ENCODE measurements at places on chromosomes 4 and X. TPM values are rescaled to one million over a fixed set of nuclear protein-coding genes. Genes with fewer than 3 reads are reported as not detected.

GRCh38 chr4:108804648-108805273, 41.9 kb upstream of the ETNPPL start:
- peaks cover 6% of the 10 kb centered on the region for H3K27me3 ChIP-seq
- no peaks in the 10 kb centered on the region for H3K4me1 ChIP-seq
- no peaks in the 10 kb centered on the region for H3K36me3 ChIP-seq
- no peak overlapping the region for H3K4me3 ChIP-seq

DCHS2 gene
- not detected for total RNA-seq

MSANTD1 gene
- total RNA-seq: 0.87 TPM

PPP2R2C gene
- total RNA-seq: not detected

DNA sequence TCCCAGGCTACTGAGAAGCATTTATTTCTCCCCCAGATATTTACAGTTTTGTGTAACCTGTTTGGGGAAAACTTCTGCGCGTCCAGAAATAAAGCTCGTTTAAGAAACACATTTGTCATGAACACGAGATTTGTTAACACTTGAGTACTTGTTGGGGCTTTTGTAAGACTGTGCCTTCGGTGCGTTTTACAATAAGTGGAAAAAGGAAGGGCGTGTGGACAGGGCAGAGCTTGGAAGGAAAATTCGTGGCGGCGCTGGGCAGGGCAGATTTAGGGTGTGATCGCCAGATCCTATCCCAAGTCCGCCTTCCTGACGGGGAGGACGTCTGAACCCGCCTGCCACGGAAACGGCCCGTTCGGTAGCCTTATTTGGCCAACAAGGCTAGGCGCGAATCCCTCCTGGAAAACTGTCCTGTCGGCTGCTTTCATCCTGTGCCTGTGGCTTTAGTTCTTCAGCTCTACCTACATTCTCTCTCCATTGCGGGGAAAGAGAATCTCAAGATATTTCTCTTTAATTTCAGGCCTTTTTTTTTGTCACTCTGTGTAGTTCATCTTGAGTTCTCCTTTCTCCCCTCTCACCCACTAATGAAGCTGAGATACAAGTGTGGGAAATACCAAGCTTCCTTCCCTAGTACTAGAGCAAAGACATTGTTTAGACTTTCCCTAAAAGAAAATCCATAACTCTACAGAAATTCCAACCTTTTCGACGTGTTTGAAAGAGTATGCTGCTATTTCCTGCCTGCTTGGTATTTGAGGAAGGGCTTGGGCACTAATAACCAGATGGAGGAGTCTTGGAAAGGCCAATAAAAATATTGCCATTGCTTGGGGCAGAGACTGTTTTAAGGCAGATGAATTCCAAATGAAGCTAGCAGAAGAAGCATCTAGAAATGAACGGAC, 982 bp downstream of the PDLIM5 start:
- H3K27ac ChIP-seq: peak overlapping the region; percentile 55
- DNase-seq: peak; percentile 13
- H3K27me3 ChIP-seq: peaks cover 13% of the 10 kb centered on the region
- H3K36me3 ChIP-seq: peaks cover 2% of the 10 kb centered on the region
- H3K4me3 ChIP-seq: peak overlapping the region; percentile 77

GRCh38 chr4:38572793-38573192, 91.2 kb upstream of the KLF3 start:
- no peak for DNase-seq
- no peaks in the 10 kb centered on the region for H3K4me1 ChIP-seq
- H3K27me3 ChIP-seq: peaks cover 2% of the 10 kb centered on the region
- H3K36me3 ChIP-seq: peaks cover 2% of the 10 kb centered on the region

PCSK1N gene
- total RNA-seq: 0.40 TPM

SULT1B1 gene
- 6.3 TPM for total RNA-seq

RAB33B gene
- 7.3 TPM for total RNA-seq

WAS gene
- total RNA-seq: 165 TPM

CRLF2 gene
- 3.4 TPM for total RNA-seq

GRCh38 chr4:37641886-37642849, 44.0 kb downstream of the RELL1 start:
- no peaks in the 10 kb centered on the region for H3K4me1 ChIP-seq
- no peak overlapping the region for H3K27ac ChIP-seq
- H3K4me3 ChIP-seq: no peak overlapping the region
- peaks cover 25% of the 10 kb centered on the region for H3K36me3 ChIP-seq
- DNase-seq: no peak
- no peaks in the 10 kb centered on the region for H3K27me3 ChIP-seq

- no peaks in the 10 kb centered on the region for H3K36me3 ChIP-seq
- no peak for DNase-seq
- H3K27me3 ChIP-seq: no peaks in the 10 kb centered on the region
- no peak overlapping the region for H3K27ac ChIP-seq
- no peak overlapping the region for H3K4me3 ChIP-seq
These were observed 940.0 kb upstream of the GRIA3 start for GRCh38 chrX:122244080-122244479.

DNA sequence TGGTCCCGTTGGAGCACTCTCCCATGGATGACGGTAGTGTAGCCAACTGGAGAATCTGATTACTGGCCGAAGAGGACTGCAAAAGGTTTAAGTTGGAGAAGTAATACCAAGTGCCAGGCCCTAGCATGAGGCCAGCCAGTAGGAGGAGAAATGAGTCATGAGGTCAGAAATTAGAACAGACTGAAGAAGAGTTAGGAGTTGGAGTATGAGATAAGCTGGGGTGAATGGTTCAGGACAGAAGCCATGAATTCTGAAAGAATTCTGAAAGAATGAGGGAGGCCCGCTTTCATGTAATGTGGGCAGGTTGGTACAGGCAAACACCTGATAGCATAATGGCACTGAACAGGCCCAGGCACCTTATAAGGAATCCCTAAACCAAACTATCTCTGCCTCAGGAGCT, 18.4 kb upstream of the STK26 start:
- peaks cover 20% of the 10 kb centered on the region for H3K4me1 ChIP-seq
- no peak overlapping the region for H3K27ac ChIP-seq
- no peak overlapping the region for H3K4me3 ChIP-seq
- DNase-seq: no peak

HPRT1 gene
- 77.8 TPM for total RNA-seq

GRCh38 chrX:129316461-129316860, 206.8 kb downstream of the SMARCA1 start:
- H3K27me3 ChIP-seq: peaks cover 1% of the 10 kb centered on the region
- no peak overlapping the region for H3K4me3 ChIP-seq
- H3K4me1 ChIP-seq: no peaks in the 10 kb centered on the region

GASK1B gene
- not detected for total RNA-seq

PLP1 gene
- total RNA-seq: not detected

DNA sequence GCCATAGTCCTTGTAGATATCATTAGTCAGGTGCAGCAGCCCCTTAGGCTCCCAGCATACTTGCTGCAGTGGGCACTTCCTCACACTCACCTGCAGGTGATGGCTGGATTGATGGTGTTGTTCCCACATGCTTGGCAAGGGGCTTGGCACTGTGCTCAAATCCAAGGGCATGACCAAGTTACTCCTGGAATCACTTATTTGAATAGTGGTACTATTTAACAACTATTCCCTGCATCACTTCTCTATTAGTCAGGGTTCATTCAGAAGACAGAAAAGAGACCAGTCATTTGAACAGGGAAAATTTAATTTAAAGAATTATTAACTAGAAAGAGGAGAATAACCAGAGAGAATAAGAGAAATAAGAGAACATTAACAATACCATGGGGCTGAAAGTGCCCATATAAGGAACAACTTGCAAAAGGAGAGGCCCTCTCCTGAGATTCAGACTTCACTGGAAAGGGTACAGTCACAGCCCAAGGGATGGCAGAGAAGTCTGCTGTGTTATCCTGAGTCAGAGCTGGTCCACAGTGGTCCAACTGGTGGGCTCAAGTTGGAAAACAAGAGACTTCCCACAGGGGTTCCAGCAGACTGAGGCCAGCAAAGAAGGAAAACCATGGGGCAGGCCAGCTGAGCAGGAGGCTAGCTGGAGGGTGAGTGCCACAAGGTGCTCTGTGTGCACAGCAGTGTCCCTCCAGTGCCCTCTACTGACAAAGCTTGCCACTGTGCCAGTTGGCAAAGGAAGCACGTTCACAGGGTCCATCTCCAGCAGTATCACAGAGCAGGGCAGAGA, 9.8 kb downstream of the SPP1 start:
- no peaks in the 10 kb centered on the region for H3K36me3 ChIP-seq
- H3K27ac ChIP-seq: no peak overlapping the region
- DNase-seq: peak; percentile 59
- H3K4me1 ChIP-seq: peaks cover 3% of the 10 kb centered on the region
- H3K27me3 ChIP-seq: peaks cover 25% of the 10 kb centered on the region
